Suppressor macrophage (primary cell): ENCODE measurements at places on chromosomes 12 and 14.

DNA sequence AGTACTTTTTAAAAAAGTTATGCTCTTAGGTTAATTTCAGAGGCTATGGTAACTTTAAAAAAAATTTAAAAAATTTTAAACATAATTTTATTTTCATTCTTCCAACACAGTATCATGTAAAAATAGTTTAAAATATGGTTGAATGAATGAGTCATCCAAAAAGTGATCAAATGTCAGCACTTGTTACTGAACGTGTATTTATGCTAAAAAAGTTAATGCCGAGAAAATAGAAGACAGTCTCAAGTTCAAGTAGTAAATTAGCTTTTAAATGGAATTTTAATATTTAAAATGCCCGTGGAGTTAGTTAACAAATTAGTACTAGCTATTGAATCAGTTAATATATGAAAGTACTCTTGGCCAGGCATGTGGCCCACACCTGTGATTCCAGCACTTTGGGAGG, 4.8 kb downstream of the AEBP2 start:
- DNase-seq: no peak

GRCh38 chr12:3241621-3242020, 164.4 kb downstream of the TSPAN9 start:
- DNase-seq: no peak

DNA sequence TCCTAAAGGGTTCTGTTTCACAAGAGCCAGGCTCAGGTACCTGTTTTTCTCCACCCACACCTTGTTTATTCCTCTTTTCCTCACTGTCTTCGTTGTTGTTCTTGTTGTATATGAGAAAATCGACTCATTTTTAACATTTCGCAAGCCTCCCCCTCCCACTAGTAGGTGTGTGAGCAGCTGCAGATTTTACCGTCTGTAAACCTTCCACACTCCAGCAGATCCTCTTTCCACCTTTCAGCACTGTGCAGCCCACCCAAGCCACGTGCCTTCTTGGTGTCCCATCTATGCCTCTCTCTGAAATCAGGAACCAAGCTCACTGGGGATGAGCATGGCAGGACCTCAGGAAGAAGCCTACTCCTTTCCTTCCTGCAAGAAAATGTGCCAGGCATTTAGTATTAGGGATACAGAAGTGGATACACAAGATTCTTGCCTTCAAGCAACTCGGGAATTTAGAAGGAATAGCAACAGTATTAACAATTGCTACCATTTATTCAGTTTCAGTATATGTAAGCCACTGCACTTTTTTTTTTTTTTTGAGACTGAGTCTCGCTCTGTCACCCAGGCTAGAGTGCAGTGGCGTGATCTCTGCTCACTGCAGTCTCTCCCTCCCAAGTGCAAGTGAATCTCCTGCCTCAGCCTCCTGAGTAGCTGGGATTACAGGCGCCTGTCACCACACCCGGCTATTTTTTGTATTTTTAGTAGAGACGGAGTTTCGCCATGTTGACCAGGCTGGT, 113.6 kb downstream of the CHST11 start:
- peak; percentile 49 for DNase-seq

DNA sequence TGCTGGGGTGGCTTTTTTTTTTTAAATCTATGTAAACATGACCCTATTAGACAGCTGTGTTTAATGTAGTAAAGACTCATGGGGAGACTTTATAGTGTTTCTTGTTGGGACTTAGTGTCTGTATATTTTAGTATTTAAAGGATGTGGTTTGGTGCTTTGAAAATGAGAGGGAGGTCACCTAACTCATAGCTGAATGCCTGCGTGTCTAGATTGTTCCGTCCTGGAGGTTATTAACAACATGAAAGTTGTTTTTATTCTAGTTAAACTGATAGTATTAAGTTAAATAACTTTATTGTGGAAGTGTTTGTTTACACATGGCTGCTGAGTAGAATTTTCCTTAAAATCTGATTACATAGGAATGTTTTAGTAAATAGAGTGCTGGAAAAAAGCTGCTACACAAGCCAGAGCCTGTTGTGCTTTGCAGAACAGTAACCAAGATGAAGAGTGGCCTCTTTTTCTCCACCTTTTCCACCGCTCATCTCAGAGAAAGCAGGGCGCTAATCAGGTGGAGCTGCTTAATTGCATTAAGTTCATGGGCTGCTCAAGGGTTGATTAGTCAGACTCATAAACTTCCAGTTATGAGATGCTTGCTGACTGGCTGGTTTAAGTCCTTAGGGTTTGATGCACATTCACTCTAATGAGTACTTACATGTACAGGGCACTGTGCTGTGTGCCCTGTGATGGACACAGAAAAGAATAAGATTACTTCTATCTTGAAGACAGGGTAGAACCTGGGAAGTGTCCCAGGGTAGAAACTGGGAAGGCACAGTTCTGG, 62.7 kb downstream of the FBXO34 start:
- DNase-seq: no peak

GRCh38 chr12:24730489-24730896, 218.4 kb downstream of the BCAT1 start:
- no peak for DNase-seq
